ENCODE measurements at places on chromosomes 6 and 20. TPM values are rescaled to one million over a fixed set of nuclear protein-coding genes. Genes with fewer than 3 reads are reported as not detected.

MDFI gene
- total RNA-seq: not detected

- no peak for DNase-seq
These were observed 65.3 kb downstream of the CTNNBL1 start for GRCh38 chr20:37759052-37759553.

PEX6 gene
- 40.5 TPM for total RNA-seq

GGT7 gene
- total RNA-seq: 37.2 TPM

COL12A1 gene
- not detected for total RNA-seq

DNA sequence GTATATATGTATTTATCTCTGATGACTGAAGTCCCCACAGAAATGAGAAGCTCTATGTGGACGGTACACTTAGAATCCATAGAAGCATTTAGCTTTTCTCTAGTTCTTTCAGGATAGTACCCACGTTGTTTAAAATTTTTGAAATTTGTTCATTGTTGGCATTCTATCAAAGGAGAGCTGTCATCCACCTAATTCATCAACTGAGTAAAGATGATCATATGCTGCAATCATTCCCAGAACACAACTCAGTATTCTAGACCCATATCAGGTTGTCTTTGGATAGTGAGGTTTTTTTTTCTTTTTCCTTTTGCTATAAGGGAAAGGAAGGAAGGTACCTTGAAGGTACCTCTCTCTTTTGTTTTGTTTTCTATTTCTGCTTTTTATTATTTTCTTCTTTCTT is 9.3 kb downstream of the SERAC1 start:
- DNase-seq: no peak

- DNase-seq: no peak
These were observed 318.9 kb downstream of the BTBD9 start for GRCh38 chr6:38320843-38321242.

SNX21 gene
- total RNA-seq: 2.6 TPM

GRCh38 chr20:61659246-61659993 is 406.3 kb downstream of the TAF4 start:
- no peak for DNase-seq

DNA sequence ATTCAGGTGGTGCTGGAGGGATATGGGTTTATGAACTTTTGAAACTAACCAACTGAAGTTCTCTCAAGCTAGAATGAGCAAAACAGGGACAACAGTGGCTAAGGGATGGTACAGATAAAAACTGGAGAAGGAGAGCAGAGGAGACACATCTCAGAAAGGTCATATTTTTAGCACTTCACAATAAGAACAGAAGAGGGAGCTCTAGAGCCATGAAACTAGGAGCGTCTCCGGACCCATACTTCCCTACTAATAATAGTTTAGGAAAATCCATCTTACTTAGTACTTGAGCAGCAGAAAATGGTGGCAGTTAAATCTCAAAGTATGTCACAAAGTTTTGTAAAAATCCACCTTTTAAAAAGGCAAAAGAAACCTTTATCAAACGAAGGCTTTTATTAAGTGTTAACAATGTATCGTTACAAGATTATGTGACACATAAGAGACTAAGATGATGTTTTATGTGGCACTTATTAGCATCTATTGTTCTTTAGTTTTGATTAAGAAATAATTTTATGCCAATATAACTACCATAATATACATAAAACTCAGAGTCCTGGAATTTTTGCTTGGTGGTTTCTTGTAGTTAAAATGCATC is 278.6 kb downstream of the TBC1D32 start:
- DNase-seq: peak; percentile 28

HRH3 gene
- not detected for total RNA-seq

GRCh38 chr6:34070315-34071135 is 75.4 kb downstream of the GRM4 start:
- DNase-seq: no peak

- no peak for DNase-seq
These were observed 41.4 kb upstream of the ARID1B start for GRCh38 chr6:156735751-156736150.

DNA sequence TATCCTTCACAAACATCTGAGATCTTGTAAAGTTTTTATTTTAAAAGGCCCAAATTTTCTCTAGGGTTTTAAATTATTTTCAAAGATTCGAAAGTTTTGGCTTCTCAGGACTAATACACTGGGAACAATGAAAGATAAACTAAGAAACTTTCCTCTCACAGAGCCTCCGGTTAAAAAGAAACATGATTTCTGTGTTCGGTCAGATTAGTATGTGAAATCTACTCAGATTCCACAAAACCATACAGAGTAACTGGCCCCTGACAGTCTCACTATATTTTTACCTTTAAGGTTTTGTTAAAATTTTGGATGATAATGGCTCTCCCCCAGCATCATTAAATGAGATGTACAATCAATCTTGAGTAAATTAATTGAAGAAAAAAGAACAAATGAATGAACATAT is 471.0 kb downstream of the COL12A1 start:
- DNase-seq: no peak

TP53TG5 gene
- not detected for total RNA-seq

GRCh38 chr6:3693831-3694230 is 57.7 kb downstream of the PXDC1 start:
- DNase-seq: no peak

BHLHE23 gene
- total RNA-seq: not detected

DNA sequence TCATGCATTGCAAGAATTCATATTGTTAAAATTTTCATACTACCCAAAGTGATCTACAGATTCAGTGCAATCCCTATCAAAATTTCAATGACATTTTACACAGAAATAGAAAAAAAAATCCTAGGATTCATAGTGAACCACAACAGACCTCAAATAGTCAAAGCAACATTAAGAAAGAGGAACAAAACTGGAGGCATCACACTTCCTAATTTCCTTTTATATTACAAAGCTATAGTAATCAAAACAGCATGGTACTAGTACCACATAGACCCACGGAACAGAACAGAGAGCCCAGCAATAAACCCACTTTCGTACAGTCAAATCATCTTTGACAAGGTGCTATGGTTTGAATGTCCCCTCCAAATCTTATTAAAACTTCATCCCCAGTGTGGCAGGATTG is 39.7 kb downstream of the NTSR1 start:
- no peak for DNase-seq

GLO1 gene
- total RNA-seq: 28.3 TPM

DNA sequence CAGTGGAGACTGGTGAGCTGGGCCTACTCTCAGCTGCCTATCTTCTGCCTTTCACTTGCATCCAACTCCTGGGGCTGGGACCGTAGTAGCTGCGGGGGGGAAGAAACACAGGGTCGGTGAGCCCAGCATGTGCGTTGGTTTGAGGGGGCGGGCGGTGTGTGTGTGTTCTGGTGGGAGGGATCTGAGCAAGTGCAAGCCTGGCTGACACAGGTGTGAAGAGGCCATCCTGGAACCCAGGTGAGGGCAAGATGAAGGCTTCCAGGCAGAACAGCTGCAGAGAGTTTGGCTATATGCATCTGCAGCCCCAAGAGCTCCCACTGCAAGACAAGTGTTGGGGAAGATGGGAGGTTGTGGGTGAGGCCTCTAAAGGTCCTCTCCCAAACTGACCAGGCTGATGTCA is 30.6 kb downstream of the MOCS1 start:
- DNase-seq: no peak
